ENCODE measurements at places on chromosomes 7 and 10.

DNA sequence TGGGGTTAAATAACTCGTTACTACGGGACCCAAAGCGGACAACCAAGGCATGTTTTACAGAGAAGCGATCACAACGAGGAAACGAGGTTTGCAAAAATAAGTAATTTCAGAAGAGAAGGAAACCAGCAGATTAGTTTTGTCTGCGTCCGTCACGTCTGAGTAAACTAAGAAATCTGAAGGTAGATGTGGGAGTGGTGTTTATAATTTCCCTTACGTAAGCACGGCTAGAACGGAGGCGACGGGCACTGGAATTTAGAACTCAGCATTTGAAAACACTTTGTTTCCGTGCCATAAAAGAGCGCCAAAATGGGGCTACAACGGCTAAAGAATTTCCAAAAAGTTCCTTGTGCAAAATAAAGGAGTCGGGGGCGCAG, 718 bp upstream of the UMAD1 start:
- DNase-seq: peak; percentile 31

DNA sequence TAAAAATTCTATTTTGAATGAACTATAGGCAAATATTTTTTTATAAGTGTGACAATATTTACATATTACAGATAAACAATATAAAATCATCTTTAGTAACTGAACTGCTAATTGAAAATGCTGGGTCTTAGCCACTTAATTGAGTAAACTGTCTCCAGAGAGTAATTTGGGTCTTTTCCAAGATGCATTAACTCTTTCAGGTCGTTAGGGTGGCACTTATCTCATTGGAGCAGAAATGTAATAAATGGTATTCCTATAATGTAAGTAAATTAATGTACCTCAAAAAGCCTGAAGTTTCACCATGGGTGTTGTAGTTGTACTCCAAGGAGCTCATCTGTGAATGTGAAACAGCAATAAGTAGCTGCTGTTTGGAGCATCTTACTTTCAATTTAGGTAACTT, 208.5 kb downstream of the EXOC4 start:
- DNase-seq: no peak

DNA sequence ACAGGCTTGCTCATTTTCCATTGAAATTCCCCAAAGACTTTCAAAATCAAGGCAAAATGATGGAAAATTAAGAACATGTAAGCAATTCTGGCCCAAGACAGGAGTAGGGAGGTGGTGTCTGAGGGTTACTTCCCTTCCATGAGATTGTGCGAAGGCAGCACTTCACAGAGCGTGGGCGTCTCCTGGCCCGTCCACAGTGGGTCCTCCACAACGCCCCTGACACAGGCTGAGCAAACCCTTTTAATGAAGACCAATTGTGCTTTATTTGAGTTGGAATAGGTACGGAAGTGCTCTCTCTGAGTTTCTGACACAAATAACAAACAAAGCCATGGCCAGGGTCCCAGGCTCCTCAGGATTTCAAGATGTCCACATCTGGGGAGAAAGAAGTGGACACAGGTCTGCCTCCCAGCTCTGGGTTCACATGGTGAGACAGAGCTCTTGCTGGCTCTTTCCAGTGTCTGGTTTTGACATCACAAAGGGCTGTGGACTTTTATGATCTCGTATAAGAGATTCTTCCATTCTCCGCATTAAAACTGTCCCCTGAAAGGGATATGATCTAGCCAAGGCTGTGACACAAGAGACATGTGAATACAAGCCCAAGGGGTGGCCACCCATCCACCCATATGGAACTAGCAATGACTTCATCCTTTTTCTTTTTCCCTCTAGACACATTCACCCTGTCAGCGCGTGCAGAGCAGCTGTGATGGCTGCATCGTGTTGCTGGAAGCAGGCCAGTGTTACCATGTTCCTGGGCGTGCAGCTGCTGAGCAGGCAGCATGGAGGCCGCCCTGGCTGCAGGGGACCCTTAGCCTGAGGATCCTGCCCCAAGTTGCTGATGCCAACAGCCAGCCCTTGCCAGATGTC, 145.6 kb downstream of the ADAM12 start:
- no peak for DNase-seq

DNA sequence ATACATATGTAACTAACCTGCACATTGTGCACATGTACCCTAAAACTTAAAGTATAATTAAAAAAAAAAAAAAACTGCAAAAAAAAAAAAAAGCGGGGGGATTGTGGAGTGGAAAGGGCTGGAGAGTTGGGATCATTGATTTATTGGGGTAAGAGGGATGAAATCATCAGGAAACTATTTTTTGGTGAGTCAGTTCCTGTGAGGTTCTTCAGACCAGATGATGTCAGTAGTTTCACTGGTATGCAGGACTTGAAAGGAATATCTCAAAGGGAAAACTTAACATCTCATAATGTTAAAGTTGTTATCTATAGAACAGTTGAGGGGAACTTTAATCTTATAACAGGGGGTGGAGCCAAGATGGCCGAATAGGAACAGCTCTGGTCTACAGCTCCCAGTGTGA, 32.6 kb upstream of the TECTB start:
- no peak for DNase-seq

GRCh38 chr10:82041018-82041417, 166.0 kb downstream of the NRG3 start:
- DNase-seq: no peak

GRCh38 chr10:77159538-77160110, 478.0 kb downstream of the KCNMA1 start:
- DNase-seq: no peak

- no peak for DNase-seq
These were observed 170.5 kb upstream of the SVIL start for GRCh38 chr10:29805134-29805723.

- no peak for DNase-seq
These were observed 158.8 kb downstream of the HGF start for GRCh38 chr7:81611040-81611439.

DNA sequence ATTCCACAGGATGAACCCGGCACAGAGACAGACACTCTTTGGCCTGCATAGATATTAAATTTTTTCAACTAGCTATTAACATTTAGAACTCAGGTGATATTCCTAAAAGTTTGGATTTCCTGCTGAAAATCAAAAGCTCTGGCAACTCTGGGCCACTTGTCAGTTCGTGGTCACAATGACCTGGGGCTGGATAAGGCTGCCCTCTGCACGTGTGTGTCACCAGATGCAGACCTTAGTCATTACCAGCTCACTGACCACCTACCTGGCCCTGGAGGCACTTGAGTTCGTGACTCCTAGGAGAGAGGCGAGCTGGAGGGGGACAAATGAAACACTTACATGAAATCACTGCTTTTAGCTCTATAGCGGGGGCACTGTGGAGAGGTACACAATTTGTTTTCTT, 126.5 kb downstream of the HIPK2 start:
- DNase-seq: no peak

DNA sequence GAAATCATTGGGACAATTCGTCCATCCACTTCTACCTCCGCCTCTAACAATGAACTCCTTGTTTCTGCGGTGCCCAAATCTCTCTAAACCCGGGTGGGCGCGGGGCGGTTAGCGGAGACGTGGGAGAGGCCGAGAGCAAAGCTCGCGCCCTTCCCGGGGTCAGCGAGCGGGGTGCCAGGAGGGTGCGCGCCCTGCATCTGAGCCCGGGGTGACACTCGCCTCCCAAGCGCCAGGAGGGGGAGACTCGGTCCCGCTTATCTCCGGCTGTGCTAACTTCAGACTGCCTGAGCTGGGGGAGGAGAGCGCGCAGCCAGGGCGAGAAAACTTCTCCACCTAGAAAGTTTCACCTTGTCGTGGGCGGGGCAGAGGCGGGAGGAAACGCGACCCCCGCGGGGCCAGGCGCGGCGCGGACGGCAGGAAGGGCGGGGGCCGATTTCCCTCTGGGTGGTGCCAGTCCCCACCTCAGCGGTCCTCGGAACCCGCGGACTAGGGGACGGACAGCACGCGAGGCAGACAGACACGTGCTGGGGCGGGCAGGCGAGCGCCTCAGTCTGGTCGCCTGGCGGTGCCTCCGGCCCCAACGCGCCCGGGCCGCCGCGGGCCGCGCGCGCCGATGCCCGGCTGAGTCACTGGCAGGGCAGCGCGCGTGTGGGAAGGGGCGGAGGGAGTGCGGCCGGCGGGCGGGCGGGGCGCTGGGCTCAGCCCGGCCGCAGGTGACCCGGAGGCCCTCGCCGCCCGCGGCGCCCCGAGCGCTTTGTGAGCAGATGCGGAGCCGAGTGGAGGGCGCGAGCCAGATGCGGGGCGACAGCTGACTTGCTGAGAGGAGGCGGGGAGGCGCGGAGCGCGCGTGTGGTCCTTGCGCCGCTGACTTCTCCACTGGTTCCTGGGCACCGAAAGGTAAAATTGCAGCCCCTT, at the start of gene MET:
Gene MET (plus strand): TSS at position 516 of the 915 bp plus-strand sequence. CDS start 26,889 bp downstream, outside the sequence.
- no peak for DNase-seq

DNA sequence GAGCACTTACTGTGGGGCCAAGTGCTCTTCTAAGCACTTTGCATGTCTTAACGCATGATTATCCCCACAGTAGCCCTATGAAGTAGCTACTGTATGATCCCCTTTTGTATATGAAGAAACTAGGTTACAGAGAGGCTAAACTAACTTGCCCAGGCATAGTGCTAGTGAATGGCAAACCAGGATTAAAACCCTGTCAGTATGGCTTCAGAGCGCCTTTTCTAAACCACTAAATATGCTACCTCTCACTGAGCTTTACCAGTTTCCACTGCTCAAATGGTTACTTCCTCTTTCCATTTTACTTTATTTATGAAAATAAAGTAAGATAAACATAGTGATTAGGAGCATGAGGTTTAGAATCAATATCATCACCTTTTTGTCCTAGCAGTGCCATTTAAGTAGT, 73.6 kb downstream of the PODXL start:
- no peak for DNase-seq

DNA sequence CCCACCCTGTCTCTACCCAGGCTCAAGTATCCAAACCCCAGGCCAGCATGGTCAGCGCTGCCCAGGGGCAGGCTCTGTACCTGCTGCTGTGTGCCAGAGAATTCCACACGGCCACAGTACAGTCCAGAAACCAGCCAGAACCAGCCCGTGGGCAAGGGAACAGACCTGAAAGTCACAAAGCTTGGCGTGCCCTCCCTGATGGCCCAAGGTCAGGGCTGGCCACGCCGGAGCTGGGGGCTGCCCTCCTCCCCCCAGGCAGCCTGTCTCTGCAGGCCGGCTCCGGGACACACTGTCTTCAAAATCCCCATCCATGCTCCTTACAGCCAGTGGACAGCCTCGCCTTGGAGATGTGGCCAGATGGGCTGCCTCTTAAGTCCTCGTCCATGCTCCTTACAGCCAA, 78.4 kb downstream of the CTBP2 start:
- no peak for DNase-seq

- DNase-seq: no peak
These were observed 32.8 kb upstream of the VIPR2 start for GRCh38 chr7:159177284-159177953.

DNA sequence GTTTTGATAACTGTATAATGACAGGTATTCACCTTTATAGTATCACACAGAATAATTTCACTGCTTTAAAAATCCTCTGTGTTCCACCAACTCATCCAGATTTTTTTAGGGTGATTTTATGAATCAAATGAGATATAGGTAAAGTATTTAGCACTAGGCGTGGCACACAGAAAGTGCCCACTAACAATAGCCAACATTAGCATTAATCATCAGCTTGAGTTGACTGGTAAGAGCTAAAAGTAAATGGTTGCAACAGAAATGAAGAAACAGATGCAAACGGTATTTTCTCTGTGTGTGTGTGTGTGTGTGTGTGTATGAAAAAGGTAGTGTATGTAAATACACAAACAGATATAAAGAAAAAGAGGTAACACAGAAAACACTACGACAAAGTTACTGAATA, 378.8 kb upstream of the ETV1 start:
- no peak for DNase-seq

GRCh38 chr10:8254350-8254749, 199.9 kb downstream of the GATA3 start:
- DNase-seq: no peak

- no peak for DNase-seq
These were observed 612.6 kb downstream of the SORCS3 start for GRCh38 chr10:105253515-105254212.

- DNase-seq: peak; percentile 4
These were observed 58.4 kb upstream of the PCGF5 start for GRCh38 chr10:91162050-91162494.

- no peak for DNase-seq
These were observed 70.1 kb downstream of the RNF133 start for GRCh38 chr7:122628651-122629411.

DNA sequence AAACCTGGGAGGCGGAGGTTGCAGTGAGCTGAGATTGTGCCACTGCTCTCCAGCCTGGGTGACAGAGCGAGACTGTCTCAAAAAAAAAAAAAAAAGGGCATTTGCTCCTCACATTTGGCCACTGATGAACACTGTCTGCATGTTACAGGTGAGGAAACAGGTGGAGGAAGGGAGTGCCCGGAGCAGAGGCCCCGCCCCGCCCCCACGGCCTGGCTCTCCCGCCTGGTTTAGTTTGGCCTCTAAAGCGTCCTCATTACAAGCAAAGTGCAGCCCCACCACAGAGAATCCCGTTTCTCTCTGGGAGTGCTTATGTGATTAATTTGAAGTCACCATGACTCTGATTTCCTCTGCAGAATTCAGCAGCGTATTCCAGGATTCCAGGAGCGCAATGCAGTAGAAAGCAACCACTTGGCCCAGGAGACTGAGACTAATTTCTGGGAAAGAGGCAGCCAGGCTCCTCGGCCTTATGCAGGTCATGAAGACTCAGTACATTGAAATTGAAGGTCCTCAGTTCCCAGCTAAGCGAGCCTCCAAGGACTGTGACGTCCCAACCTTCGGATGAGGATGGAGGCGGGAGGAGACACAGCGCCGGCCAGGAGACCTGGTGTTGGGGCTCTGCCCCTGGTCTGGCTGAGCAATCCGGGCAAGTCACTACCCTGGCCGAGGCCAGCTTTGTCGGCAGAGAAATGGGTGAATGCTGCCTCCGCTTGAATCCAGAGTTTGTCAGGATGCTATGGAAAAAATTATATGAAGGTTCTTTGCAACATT, 44.7 kb downstream of the RBM17 start:
- DNase-seq: no peak

DNA sequence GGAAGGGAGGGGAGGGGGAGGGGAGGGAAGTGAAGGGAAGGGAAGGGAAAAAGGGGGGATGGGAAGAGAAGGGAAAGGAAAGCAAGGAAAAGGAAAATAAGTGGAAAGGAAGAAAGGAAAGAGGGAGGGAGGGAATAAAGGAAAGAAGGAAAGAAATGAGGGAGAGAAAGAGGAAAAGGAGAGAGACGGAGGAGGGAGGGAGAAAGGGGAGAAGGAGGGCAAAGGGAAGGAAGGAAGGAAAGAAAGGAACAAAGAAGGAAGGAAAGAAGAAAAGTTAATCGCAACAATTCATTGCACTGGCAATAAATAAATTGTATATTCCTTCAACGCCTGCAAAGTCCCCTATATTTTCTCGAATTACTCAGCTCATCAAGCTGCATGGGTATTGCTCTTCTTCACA, 2.6 kb upstream of the VWC2 start:
- DNase-seq: no peak

DNA sequence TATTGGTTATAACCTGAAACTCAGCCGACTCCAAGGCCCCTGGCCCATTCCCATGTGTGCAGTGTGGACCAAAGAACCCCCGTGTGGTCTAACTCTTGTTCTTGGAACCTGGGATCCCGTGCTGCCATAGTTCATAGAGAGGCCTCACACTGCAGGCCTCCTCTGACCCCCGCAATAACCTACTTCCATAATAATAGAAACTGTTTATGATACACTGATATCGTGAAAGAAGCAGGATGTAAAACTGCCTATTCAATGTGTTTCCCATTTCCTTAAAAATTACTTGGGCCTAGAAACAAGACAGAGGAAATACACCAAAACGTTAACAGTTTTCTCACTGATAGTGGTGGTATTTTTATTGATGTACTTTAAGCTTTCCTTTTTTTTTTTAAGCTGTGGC, 109.2 kb upstream of the KDM7A start:
- DNase-seq: no peak

Measured in cerebellum (tissue), 4 donors.